Upper lobe of right lung (tissue), 1 donor: ENCODE measurements at places on chromosomes 2 and 18. TPM values are rescaled to one million over a fixed set of nuclear protein-coding genes. Genes with fewer than 3 reads are reported as not detected.

Gene WDSUB1
- total RNA-seq, result 16.9 TPM

Gene PLEK
- total RNA-seq, result 32.9 TPM

Gene NT5DC4
- total RNA-seq, result not detected

Gene FSHR
- not detected for total RNA-seq

Gene CTIF
- 72.4 TPM for total RNA-seq

Gene CGREF1
- 0.43 TPM for total RNA-seq

Gene DSG4
- total RNA-seq, result not detected

Gene RNF103
- 21.0 TPM for total RNA-seq

Gene C2orf80
- total RNA-seq, result not detected

Gene CFAP221
- total RNA-seq, result 26.3 TPM

Gene ELOA2
- total RNA-seq, result not detected

- DNase-seq, result no peak
- H3K36me3 ChIP-seq, result no peaks in the 10 kb centered on the region
- no peaks in the 10 kb centered on the region for H3K27me3 ChIP-seq
- no peak overlapping the region for H3K27ac ChIP-seq
- no peak overlapping the region for H3K4me3 ChIP-seq
Observed at GRCh38 chr18:75884728-75885127, 457.2 kb upstream of the SMIM21 start.

- no peak for DNase-seq
- H3K27ac ChIP-seq, result no peak overlapping the region
- H3K36me3 ChIP-seq, result no peaks in the 10 kb centered on the region
- peaks cover 5% of the 10 kb centered on the region for H3K27me3 ChIP-seq
- no peak overlapping the region for H3K4me3 ChIP-seq
- H3K4me1 ChIP-seq, result no peaks in the 10 kb centered on the region
Observed at GRCh38 chr2:26885651-26886329, 37.9 kb downstream of the DPYSL5 start.

- no peak overlapping the region for H3K27ac ChIP-seq
- peaks cover 21% of the 10 kb centered on the region for H3K36me3 ChIP-seq
- H3K27me3 ChIP-seq, result no peaks in the 10 kb centered on the region
- no peak for DNase-seq
- no peak overlapping the region for H3K4me3 ChIP-seq
Observed at GRCh38 chr18:12474876-12475275, 67.1 kb downstream of the PRELID3A start.

- no peaks in the 10 kb centered on the region for H3K36me3 ChIP-seq
- peaks cover 57% of the 10 kb centered on the region for H3K4me1 ChIP-seq
- no peaks in the 10 kb centered on the region for H3K27me3 ChIP-seq
- no peak overlapping the region for H3K4me3 ChIP-seq
- H3K27ac ChIP-seq, result peak overlapping the region; percentile 82
- peak; percentile 89 for DNase-seq
Observed at GRCh38 chr18:48841381-48842258, 109.1 kb downstream of the SMAD7 start.

GRCh38 chr18:9742524-9743131 is 34.5 kb downstream of the RAB31 start:
- DNase-seq, result no peak
- no peaks in the 10 kb centered on the region for H3K36me3 ChIP-seq
- no peaks in the 10 kb centered on the region for H3K27me3 ChIP-seq
- H3K4me1 ChIP-seq, result peaks cover 24% of the 10 kb centered on the region
- peak overlapping the region; percentile 55 for H3K27ac ChIP-seq
- H3K4me3 ChIP-seq, result peak overlapping the region; percentile 32

DNA sequence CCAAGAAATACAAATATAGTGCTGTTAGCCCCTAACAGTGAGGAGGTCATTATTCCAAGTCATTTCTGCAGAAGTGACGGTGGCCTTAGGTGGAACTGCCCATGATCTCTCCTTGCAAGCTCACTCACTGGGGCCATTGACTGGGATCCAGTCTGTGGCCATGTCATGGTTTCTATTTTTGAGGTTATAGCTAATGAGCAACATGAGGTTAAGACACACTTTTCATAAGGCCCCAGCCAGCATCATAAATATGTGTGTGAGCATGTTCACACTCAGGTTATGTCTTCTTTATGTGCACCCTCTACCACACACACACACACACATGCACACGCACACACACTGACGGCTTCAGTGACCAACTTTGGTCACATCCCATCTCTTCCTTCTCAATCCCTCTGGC is 484 bp downstream of the AFF3 start:
- no peaks in the 10 kb centered on the region for H3K36me3 ChIP-seq
- no peaks in the 10 kb centered on the region for H3K4me1 ChIP-seq
- no peak overlapping the region for H3K4me3 ChIP-seq

GRCh38 chr2:41414486-41415230 is 633.2 kb upstream of the PKDCC start:
- no peak overlapping the region for H3K4me3 ChIP-seq
- no peak overlapping the region for H3K27ac ChIP-seq
- H3K27me3 ChIP-seq, result no peaks in the 10 kb centered on the region
- H3K4me1 ChIP-seq, result no peaks in the 10 kb centered on the region
- no peak for DNase-seq

- no peak overlapping the region for H3K4me3 ChIP-seq
- H3K27me3 ChIP-seq, result no peaks in the 10 kb centered on the region
- no peaks in the 10 kb centered on the region for H3K4me1 ChIP-seq
- no peaks in the 10 kb centered on the region for H3K36me3 ChIP-seq
- H3K27ac ChIP-seq, result no peak overlapping the region
Observed at GRCh38 chr18:8065284-8065683, 498.2 kb downstream of the PTPRM start.

DNA sequence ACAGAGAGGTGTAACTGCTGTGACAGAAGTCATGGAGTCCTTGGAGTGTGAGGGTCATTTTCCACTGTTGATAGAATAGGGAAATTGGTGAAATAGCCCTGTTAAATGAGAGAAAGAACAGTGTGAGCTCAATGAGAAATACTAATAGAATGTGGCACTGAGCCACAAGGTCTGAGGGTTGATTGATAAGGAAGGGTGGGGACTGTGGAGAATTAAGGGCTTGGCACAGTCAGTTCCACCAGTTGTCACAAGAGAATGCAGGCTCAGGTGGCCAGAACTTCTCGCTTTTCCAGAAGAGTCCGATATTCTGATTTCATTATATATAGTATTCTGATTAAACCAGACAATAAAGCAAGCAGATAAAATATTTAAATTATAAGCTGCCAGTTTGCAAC is 9.1 kb upstream of the IL1RN start:
- H3K36me3 ChIP-seq, result no peaks in the 10 kb centered on the region
- H3K4me3 ChIP-seq, result no peak overlapping the region
- H3K4me1 ChIP-seq, result no peaks in the 10 kb centered on the region
- DNase-seq, result no peak

- DNase-seq, result no peak
- no peak overlapping the region for H3K4me3 ChIP-seq
- H3K27ac ChIP-seq, result no peak overlapping the region
- H3K27me3 ChIP-seq, result no peaks in the 10 kb centered on the region
Observed at GRCh38 chr18:55173291-55173690, 214.0 kb upstream of the CCDC68 start.

DNA sequence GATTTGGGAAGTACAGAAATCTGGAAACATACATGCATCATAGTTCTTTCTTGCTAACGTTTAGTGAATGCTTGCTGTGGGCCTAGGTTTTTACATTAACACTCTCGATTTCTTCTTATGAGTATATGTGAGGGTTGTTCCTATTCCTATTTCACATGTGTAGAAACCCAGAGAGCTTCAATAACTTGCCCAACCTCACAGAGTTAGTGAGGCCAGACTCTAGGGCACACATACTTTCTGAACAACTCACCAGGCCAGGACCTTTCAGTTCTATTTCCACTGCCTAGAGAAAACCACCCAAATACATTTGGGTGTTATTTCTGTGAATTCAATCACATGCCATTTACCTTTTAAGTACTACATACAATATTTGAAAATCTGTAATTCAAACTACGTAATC is 8.2 kb upstream of the KCTD1 start:
- peaks cover 16% of the 10 kb centered on the region for H3K27me3 ChIP-seq
- no peak overlapping the region for H3K4me3 ChIP-seq
- DNase-seq, result no peak
- no peak overlapping the region for H3K27ac ChIP-seq
- no peaks in the 10 kb centered on the region for H3K4me1 ChIP-seq

DNA sequence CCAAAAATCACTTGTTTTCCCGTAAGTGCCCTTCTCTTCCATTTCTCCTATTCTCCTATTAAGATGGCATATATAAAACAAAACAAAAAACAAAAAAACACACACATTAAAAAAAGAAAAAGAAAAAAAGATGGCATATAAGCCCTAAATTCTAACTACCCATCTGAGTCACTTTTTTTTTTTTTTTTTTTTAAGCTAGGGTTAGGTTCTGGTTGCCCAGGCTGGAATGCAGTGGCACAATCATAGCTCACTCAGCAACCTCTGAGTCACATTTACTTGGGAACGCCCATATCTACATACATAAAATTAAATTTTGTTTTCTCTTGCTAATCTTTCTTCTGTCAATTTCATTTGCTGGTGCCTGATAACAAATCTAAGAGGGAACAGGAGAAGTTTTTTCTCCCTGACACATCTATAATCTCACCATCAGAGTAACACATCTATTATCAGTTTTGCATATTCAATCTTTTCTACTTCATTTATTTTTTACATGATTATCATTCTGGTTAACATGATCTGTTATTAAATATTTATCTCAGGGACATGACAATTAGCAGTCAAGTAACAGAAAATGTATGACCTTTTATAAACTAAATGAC is 52.1 kb downstream of the EEF1B2 start:
- H3K4me3 ChIP-seq, result no peak overlapping the region
- H3K4me1 ChIP-seq, result no peaks in the 10 kb centered on the region
- H3K27ac ChIP-seq, result no peak overlapping the region
- no peak for DNase-seq
- H3K36me3 ChIP-seq, result no peaks in the 10 kb centered on the region
- peaks cover 8% of the 10 kb centered on the region for H3K27me3 ChIP-seq

GRCh38 chr2:78845664-78846185 is 179.8 kb upstream of the REG3G start:
- no peak overlapping the region for H3K27ac ChIP-seq
- H3K4me1 ChIP-seq, result no peaks in the 10 kb centered on the region
- H3K36me3 ChIP-seq, result no peaks in the 10 kb centered on the region
- no peaks in the 10 kb centered on the region for H3K27me3 ChIP-seq
- DNase-seq, result no peak
- H3K4me3 ChIP-seq, result no peak overlapping the region

DNA sequence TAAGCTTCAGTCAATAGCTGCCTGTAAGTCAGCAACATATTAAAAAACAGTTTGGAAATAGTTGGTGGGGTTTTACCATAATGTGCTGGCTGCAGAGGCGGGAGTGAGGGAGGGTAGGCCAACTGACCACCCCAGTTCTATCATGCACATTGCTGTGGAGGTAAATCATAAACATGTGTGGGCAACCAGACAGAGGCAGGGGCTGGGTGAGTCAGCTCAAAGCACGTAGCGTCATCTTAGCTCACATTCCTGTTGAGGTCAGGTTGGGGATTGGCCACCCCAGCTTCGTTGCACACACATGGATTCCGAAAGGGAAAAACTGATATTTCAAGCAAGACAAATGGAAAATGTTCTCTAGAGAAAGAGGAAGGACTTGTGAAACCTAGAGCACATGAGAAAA is 19.5 kb downstream of the GPR45 start:
- no peak overlapping the region for H3K4me3 ChIP-seq
- H3K27ac ChIP-seq, result no peak overlapping the region
- DNase-seq, result no peak

DNA sequence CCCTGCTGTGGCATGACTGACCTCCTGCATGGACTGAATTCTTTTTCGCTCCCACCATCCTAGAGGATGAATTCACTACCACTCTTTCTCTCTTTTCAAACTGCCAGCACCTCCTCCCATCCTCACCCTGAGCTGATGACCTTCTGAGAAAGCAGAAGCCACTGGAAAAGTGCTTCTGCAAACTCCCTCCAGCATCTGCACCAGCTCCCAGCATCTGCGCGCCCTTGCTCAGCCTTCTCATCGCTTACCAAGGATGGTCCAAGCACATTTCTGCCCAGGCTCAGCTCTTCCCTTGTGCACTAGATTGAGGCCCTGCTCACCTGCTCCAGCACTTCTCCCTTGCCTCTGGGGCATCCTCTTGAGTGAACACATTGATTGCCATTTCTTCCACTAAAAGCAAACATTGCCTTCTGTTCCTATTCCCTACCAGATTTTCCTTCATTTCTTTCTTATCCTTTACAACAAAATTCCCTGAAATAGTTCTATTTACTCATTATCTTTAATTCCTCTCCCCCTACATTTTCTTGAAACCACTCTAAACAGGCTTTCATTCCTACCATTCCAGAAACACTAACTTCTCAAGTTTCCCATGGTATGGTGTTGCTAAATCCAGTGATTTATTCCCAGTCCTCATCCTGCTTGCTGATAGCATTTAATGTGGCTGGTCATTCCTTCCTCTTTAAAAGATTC is 42.7 kb upstream of the IL1RL1 start:
- no peak for DNase-seq
- H3K36me3 ChIP-seq, result no peaks in the 10 kb centered on the region
- H3K27me3 ChIP-seq, result no peaks in the 10 kb centered on the region
- no peak overlapping the region for H3K4me3 ChIP-seq
- peaks cover 10% of the 10 kb centered on the region for H3K4me1 ChIP-seq

GRCh38 chr2:109527079-109527478 is 86.7 kb downstream of the SEPTIN10 start:
- H3K4me1 ChIP-seq, result peaks cover 4% of the 10 kb centered on the region
- peak; percentile 13 for DNase-seq
- no peak overlapping the region for H3K27ac ChIP-seq

DNA sequence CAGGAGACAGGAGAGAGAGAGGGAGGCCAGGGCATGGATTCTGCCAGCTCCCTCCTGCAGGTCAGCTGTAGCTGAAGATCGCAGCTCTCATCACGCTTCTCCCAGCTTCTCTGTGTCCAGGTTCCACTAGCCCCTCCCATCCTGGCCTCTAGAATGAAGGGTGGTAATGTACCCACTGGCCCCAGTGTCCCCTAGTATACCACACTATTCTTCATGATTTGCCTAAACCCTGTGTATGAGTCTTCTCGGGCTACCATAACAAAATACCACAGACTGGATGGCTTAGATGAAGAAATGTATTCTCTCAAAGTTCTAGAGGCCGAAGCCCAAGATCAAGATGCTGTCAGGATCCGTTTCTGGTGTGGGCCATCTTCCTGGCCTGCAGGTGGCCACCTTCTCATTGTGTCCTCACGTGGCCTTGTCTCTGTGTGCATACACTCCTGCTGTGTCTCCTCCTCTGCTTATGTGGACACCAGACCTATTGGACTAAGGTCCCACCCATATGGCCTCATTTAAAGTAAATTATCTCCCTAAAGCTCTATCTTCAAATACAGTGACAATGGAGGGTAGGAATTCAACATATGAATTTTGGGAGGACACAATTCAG is 77.3 kb downstream of the TNFRSF11A start:
- H3K36me3 ChIP-seq, result no peaks in the 10 kb centered on the region
- no peaks in the 10 kb centered on the region for H3K27me3 ChIP-seq
- H3K4me3 ChIP-seq, result no peak overlapping the region
- no peaks in the 10 kb centered on the region for H3K4me1 ChIP-seq
- no peak overlapping the region for H3K27ac ChIP-seq

GRCh38 chr2:17628349-17629261 is 88.1 kb downstream of the VSNL1 start:
- no peaks in the 10 kb centered on the region for H3K27me3 ChIP-seq
- no peaks in the 10 kb centered on the region for H3K36me3 ChIP-seq
- no peak overlapping the region for H3K4me3 ChIP-seq
- no peaks in the 10 kb centered on the region for H3K4me1 ChIP-seq
- H3K27ac ChIP-seq, result no peak overlapping the region
